A172 (cell line): ENCODE measurements at places on chromosomes 5 and 9. TPM values are rescaled to one million over a fixed set of nuclear protein-coding genes. Genes with fewer than 3 reads are reported as not detected.

- DNase-seq, result no peak
These were observed 103.8 kb downstream of the ANKRD55 start for GRCh38 chr5:56129288-56129687.

- no peak for DNase-seq
These were observed 13.5 kb downstream of the NSD1 start for GRCh38 chr5:177146891-177147638.

DNA sequence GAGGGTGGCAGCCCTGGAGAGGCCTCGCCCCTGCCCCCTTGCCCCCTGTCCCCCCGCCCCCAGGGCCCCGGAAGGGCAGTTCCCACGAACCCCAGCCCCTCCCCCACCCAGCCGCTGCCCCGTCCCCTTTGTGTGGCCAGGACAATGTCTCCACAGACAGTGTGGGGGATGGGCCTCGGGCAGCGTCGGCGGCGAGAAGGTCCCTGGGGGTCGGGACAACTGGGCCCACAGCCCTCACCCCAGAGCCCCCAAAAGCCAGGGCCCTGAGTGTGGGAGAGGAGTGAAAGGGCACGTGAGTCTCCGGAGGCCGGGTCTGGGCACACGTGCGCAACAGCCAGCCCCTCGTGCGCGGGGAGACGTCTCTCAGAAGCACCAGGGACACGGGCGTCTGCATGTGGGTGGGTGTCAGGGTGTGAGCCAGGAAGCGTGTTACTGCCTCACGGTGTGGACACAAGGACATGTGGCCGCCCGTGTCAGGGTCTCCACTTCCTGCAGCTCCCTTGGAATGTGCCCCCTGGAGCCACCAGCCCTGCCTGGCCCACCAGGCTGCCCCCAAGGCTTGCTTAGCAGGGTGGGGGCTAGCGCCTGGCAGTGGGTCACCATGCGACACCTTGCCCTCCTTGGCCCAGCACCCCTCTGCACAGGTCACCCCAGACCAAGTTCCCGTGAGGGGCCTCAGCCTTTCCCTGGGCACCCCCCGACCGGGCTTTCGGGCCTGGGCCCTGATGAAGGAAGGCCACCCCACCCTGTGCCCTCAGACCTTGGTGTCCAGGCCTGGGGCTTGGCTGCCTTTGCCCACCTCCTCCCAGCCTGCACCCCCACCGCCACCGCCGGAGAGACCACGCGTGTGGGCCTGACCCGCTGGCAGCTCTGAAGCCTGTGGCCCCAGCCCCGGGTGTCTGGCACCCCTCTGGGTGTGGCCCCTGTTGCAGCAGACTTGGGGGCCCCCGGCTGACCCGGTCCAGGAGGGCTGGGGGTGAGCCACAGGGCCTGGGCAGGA lies 12.8 kb upstream of the NRARP start:
- DNase-seq, result no peak

DNA sequence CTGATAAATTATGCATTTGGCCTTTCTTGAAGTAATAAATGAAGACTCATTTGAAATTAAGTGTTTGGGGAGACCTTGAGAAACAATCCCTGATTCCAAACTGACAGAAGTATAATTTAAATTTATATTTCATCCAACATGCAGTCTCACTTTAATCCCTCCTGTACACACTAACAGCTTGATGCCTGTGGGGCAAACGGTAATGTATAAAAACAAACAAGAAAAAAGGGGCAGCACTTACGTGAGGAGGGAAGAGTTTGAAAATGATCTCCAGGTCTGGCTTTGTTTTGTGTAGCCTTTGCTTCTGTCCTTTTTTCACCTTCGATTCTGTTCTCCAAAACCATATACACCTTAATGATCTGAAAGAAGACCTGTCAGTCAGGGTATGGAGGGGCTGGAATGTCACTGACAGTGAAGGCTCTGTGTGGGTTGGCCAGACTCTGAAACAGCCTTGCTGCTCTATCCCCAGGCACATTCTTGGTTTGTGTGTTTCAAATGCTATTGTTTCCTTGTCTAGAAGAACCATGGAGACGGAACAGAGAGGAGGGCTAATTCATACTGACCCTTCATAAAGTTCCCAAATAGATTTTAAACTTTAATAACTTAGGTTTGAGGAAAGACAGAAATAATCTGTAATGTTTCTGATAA lies 338.2 kb upstream of the WWC1 start:
- DNase-seq, result no peak

- no peak for DNase-seq
These were observed 23.4 kb downstream of the C9orf50 start for GRCh38 chr9:129597355-129598088.

GRCh38 chr9:126373241-126373640 lies 46.6 kb downstream of the MVB12B start:
- DNase-seq, result peak; percentile 22

- no peak for DNase-seq
These were observed 219.2 kb upstream of the KLF4 start for GRCh38 chr9:107708791-107709190.

PSMB7 gene
- 609 and 677 TPM in 2 replicates for total RNA-seq

- DNase-seq, result no peak
These were observed 218.1 kb downstream of the AOPEP start for GRCh38 chr9:94944626-94945025.

DNA sequence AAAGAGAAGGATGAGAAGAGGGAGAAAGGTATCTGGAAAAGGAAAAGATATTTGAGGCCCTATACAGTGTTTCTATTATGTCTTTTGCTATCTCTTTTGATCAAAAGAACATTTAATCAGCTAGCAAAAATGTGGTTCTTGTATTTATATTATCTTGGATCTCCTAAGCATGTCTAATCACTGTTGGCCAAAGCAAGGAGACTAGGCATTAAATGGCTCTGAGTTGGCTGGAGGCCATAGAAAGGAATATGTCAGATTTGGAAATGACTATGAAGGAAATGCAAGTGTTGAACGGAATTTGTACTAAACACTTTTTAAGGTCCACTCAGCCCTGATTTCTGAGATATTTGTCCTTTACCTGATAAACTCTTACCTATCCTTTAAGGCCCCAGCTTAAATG lies 22.4 kb upstream of the THG1L start:
- DNase-seq, result no peak

DNA sequence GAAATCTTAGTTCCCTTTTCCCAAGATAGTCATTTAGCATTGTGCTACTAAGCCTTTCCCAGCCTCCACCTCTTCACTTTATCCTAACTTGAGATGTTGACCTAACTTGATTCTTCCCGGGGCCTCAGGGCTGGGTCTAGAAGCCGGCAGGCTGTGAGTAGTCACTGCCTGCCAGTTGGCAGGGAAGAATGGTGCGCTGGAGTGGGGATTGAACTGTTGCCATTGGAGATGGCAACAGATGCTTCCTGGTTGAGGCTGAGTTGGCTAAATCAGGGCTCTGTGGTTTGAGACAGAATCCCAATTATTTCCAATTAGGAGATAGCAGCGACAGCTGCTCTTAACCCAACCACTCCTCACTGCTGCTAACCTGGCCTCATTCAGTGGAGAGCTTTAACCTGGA lies 343.1 kb downstream of the BRINP1 start:
- no peak for DNase-seq

DNA sequence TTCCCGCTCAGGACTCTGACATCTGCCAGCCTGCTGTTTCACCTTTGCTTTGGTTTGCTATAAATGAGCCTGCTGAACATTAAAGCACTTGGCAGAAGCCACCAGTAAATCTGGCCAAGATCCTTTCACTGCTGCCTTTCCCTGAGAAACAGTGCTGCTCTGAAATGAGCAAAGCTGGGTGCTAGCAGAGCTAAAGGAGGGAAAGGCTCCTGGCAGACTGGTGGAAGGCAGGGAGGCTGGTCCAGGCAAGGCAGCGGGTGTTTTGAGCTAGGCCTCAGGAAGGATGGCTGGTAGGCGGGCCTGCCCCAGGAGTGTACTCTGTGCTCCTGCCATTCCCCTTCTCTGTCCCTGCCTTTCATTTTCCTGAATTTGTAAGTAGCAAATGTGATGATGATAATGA lies 52.5 kb upstream of the PTGS1 start:
- no peak for DNase-seq

- no peak for DNase-seq
These were observed 5.7 kb downstream of the BARHL1 start for GRCh38 chr9:132588098-132588497.

- DNase-seq, result peak; percentile 93
These were observed 40.8 kb downstream of the SHC3 start for GRCh38 chr9:89137542-89138462.

DNA sequence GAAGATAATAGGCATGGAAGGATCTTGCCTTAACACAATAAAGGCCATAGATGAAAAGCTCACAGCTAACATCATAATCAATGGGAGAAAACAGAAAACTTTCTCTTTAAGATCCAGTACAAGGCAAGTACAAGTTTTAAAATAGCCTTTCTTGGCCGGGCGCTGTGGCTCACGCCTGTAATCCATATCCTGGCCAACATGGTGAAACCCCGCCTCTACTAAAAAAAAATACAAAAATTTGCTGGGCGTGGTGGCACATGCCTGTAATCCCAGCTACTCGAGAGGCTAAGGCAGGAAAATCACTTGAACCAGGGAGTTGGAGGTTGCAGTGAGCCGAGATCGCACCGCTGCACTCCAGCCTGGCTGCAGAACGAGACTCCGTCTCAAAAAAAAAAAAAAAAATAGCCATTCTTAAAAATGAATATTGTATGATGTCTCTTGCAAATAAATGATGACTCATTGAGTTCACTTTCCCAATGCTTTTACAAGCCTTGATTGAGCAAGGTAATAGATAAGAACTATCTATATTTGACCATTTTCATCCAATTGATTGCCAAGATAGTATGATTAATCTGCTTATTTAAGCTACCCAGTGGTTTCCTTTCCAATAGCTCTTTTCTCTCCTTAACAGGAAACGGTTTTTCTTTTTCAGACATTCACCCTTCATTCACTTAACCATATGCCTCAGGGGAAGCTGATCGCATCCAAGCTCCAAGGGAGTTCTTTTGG lies 15.8 kb downstream of the CCDC152 start:
- DNase-seq, result no peak

FOXD4 gene
- 0.47 and 0.65 TPM in 2 replicates for total RNA-seq

DNA sequence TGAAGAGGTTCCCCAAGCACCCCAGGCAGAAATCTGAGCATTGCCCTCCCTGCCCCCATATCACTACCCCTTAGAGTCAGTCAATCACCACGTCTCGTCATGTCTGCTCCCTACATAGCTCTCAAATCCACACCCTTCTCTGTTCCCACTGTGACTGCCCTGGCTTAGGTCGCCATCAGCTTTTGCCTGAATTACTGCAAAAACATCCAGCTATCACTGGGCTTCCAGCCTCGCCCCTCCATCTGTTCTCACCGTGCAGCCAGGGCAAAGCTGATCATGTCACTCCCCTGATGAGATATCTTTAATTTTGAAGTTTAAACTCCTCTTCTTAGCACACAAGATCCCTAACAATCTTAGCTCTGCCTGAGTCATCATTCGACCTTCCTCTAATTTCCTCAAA lies 89.6 kb upstream of the TBC1D2 start:
- no peak for DNase-seq

- DNase-seq, result no peak
These were observed 8.2 kb downstream of the CSF1R start for GRCh38 chr5:150077996-150078801.

DNA sequence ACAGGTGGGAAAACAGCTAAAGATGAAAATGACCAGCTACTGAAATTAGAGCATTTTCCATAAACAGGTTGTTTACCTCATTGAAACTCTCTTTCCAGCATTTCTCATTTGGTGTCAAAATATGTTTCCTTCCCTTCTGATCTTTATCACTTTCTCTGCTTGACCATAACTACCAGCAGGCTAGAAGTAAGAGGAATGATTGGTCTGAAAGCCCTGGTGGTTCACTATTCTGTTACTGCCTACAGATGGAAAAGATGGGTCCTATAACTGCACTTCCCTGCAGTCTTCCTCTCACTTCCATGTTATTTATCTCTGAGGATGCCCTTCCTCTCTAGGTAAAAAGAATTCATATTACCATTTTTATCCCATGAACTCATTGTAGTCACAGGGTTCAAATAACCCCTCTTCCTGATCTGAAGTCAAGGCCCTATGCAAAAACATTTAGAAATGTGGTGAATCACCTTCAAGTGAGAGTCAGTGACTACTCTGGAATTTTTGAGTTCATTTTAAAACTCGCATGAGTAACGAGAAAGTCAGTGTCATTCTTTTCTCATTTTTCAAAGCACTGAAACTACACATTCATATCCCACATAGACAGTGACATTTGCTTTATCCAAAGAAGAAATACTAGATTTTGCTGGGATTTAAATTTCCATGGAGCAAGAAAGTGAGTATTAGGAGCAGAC lies 51.7 kb downstream of the ZNF474 start:
- DNase-seq, result peak; percentile 82

DNA sequence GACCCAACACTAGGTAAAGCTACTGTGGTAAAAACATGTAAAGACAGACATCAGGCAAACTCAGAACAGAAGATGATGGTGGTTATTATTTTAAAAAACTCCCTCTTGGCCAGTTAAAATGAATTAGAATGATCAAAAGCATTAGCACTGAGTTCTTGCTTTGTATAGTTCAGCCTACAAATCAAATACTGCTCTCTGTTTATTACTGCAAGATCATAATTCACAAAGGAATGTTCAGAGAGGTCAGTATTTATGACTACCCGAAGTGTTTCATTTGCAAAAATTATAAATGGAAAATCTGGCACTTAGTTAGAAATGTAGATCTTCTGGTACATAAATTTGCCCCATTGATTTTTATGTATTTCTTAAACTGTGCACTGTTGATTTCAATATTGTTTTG lies 140.3 kb upstream of the PPP2R2B start:
- no peak for DNase-seq

ADAMTS16 gene
- 3.4 and 3.5 TPM in 2 replicates for total RNA-seq

- no peak for DNase-seq
These were observed 129.7 kb downstream of the ARL15 start for GRCh38 chr5:54180630-54181031.

EDIL3 gene
- total RNA-seq, result 56.5 and 75.7 TPM in 2 replicates

- DNase-seq, result no peak
These were observed 23.6 kb upstream of the RNU6ATAC start for GRCh38 chr9:134187891-134188385.

SLC6A7 gene
- not detected in 2 replicates for total RNA-seq

SLC45A2 gene
- total RNA-seq, result not detected in 2 replicates

DNA sequence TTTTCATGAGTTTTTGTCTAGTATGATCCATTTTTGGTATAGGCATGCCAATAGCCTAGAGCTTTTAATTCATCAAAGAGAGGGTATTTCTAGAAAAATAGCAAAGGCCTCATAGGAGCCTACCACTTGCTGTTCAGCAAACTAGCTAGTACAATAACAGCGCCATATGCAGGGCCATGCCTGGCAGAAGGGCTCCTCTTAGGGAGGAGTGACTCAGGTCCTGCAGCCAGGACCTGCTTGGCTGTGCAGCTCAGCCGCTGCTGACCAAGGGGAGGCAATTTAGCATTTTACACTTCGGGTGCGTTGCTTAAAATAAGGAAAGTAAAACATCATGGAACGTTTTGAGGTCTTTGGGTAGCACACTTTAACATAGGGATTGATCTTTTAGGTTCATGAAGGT lies 100.6 kb downstream of the TRIO start:
- no peak for DNase-seq

GRCh38 chr9:104269996-104270963 lies 176.2 kb downstream of the SMC2 start:
- no peak for DNase-seq

DNA sequence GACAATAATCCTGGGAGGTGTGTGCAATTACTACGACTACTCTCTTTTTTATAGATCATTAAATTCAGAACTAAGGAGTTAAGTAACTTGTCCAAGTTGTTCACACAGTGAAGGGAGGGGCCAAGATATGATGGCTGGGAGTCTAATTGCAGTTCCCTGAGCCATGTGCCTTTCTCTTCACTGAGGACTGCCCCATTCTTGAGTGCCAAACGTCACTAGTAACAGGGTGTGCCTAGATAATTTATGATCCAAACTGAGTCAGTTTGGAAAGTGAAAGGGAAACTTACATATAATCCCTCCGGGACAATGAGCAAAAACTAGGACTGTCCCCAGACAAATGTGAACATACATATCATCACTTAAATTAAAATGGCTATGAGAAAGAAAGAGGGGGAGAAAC lies 20.2 kb downstream of the IL7R start:
- peak; percentile 91 for DNase-seq
